ENCODE measurements at places on chromosomes 2 and 18.

DNA sequence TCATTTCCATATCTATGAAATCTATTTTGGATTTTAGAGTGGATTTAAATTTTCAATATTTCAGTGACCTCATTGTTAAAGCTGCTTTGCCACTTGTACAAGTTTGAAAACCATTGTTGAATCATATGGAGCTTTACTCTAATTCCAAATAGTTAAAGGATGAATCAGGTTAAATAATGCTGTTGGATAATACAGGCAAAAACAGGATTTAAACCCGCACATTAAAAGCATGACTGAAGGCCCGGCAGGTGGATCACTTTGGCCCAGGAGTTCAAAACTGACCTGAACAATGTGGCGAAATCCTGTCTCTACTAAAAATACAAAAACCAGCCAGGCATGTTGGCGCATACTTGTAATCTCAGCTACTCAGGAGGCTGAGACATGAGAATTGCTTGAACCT, 68.3 kb downstream of the RIF1 start:
- DNase-seq: no peak

- no peak for DNase-seq
Measured at GRCh38 chr2:34815052-34815741, 1216.1 kb upstream of the FAM98A start.

DNA sequence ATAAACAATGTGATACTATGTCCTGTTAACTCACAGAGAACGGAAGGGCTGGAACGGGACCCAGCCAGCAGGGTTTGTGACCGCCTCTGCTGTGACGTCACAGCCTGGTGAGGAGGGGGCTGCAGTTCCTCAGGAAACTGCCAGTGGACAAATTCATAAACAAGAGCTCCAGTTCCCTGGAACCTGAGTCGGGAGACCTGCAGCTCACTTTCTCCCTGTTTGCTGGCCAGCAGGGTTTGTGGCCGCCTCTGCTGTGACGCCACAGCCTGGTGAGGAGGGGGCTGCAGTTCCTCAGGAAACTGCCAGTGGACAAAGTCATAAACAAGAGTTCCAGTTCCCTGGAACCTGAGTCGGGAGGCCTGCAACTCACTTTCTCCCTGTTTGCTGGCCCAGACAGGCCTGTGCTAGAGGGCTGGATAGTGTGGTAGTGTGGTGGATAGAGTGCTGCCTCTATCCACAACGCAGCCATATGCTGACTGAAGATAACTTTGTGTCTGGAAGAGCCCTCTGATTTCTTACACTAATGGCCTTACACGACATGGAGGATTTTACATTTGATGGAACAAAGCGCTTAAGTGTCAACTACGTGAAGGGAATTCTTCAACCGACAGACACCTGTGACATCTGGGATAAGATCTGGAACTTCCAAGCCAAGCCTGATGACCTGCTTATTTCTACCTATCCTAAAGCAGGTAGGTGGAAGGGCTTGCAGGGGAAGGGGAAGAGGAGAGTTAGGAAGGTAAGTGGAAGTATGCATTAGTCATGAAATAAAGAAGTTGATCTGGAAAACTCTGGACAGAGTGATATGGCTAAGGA, at the start of gene SULT1C4:
SULT1C4 (plus strand) TSS at position 140 of the 816 bp plus-strand sequence; CDS start at position 524, 384 bp downstream.
- no peak for DNase-seq

- no peak for DNase-seq
Measured at GRCh38 chr2:129281791-129282530, 697.5 kb upstream of the RAB6C start.

DNA sequence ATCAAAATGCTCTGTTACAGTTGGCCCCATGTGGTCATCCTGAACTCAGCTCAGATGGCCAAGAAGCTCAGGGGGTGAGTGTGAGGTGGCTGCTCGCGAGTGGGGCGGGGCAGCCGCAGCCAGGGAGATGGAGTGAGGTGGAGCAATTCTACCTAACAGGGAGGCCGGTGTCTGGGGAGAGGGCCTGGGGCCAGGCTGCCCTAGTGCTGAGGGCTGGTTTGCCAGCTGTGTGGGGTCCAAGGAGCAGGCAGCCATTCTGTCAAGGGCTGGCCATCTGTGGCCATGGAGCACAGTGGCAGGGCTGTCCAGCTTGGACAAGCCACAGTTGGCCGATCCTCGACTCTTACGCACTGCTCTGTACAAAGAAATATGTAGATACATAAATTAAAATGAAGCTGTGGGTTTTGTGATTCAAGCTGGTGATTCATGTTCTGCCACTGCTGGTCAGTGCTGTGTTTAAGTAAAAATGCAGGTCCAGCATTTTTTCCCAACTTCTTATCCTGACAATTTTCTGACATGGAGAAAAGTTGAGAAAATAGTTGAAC, 82.1 kb downstream of the HS6ST1 start:
- no peak for DNase-seq

DNA sequence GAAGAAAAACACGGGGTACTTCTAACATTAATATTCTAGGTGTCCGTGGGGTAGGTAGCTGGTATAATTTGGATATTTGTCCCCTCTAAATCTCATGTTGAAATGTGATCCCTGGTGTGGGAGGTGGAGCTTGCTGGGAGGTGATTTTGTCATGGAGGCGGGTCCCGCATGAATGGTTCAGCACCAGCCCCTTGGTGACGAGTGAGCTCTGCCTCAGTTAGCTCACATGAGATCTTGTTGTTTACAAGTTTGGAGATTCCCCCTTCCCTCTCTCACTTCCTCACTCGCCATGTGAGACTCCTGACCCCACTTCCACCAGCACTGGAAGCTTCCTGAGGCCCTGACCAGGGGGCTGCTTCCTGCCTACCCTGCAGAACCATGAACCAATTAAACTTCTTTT, 35.4 kb upstream of the DNER start:
- no peak for DNase-seq

All from T-helper 17 cell (primary cell).